ENCODE measurements at places on chromosomes 11 and 22.

- no peak for DNase-seq
Measured at GRCh38 chr22:20043057-20043996, 22.4 kb downstream of the TANGO2 start.

GRCh38 chr11:65915101-65915820 lies 3.6 kb downstream of the C11orf68 start:
- DNase-seq, result no peak

GRCh38 chr11:67033661-67034166 lies 10.8 kb downstream of the SYT12 start:
- DNase-seq, result no peak

- DNase-seq, result peak; percentile 85
Measured at GRCh38 chr11:61041755-61042518, 60.4 kb upstream of the CD5 start.

- no peak for DNase-seq
Measured at GRCh38 chr11:76232026-76232665, 25.8 kb upstream of the WNT11 start.

DNA sequence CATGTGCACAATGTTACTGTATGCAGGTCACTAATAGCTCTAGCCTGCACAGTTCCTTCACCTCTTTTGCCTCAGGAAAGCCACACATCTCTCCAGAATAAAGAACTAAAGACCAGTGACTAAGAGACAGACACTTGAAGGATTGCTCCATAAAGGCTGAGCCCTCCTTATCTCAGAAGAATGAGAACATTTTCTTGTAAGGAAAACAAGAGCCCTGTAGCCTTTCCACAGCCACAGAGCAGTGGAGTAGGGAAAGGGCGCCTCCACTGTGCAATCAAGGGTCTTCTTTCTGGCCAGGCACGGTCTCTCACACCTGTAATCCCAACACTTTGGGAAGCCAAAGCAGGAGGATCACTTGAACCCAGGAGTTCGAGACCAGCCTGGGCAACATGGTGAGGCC lies 202.6 kb upstream of the TMEM45B start:
- no peak for DNase-seq

DNA sequence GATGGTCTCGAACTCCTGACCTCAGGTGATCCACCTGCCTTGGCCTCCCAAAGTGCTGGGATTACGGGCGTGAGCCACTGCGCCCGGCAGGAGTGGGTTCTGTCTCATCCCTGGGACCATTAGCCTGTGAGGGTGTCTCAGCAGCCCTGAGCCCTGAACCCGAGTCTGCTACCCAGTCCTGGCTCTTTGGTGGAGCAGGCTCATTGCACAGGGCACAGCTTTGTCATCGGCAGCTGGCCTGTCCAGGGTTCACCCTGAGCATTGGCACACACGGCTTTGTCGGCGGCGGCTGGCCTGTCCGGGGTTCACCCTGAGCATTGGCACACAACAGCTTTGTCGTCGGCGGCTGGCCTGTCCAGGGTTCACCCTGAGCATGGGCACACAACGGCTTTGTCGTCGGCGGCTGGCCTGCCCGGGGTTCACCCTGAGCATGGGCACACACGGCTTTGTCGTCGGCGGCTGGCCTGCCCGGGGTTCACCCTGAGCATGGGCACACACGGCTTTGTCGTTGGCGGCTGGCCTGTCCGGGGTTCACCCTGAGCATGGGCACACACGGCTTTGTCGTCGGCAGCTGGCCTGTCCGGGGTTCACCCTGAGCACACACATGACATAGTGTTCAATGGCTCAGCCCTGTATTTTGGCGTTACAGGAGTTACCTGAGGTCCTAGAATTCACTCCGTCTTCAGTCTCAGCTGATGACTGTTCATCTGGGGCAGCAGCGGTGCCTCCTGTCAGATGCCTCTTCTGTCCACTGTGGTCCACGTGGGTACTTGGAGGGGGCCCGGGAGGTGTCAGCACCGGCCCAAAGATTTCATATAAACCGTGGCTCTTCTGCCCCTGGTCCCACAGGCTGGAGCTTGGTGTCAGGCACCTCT lies 1082.5 kb downstream of the BRD1 start:
- DNase-seq, result no peak

All from ELF-1 (cell line).